ENCODE measurements at places on chromosomes 5 and 9. TPM values are rescaled to one million over a fixed set of nuclear protein-coding genes. Genes with fewer than 3 reads are reported as not detected.

GRCh38 chr9:123771690-123772089 lies 158.2 kb downstream of the DENND1A start:
- no peak for DNase-seq
- no peak overlapping the region for H3K27ac ChIP-seq
- no peaks in the 10 kb centered on the region for H3K36me3 ChIP-seq
- no peaks in the 10 kb centered on the region for H3K27me3 ChIP-seq
- H3K4me1 ChIP-seq: no peaks in the 10 kb centered on the region
- H3K4me3 ChIP-seq: no peak overlapping the region

- H3K4me1 ChIP-seq: peaks cover 9% of the 10 kb centered on the region
- H3K27me3 ChIP-seq: no peaks in the 10 kb centered on the region
- no peaks in the 10 kb centered on the region for H3K36me3 ChIP-seq
- no peak for DNase-seq
Observed at GRCh38 chr9:91177661-91178280, 183.9 kb downstream of the AUH start.

PCDHB9 gene
- not detected for polyA plus RNA-seq

DNA sequence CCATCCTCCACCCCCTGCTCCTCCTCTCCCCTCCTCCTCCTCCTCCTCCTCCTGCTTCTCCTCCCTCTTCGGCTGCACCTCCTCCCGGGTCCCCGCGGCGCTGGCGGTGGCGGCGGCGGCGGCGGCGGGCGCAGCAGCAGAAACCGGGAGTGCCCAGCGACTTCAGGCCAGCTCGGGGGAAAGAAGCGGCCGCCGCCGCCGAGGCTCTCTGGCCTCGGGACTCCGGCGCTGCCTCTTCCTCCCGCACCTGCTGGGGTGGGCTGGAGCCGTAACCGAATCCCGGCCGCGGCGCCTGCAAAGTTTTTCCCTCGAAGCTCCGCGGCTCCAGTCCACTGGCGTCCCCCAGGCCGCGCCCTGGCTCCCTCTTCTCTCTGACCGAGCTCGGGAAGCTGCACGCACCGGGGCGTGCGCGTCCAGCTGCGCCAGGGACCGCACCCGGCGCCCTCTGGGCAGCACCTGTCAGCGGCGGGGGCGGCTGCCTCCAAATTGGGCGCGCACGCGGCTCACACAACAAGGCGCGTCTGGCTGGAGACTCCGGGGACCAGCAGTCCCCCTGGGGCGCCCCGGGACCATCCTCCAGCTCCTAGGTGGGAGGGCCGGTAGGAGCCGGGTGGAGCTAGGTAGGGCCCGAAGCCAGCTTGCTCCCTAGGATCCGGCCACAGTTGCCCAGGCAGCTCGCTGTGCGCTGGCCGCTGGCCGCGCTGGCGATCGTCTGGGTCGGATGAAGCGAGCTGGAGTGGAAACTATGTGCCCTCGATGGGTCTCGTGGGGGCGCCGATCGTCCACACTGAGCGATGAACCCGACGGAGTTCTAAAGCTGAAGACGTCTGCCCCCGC lies at the start of gene MCTP1:
TSS of gene MCTP1 (minus strand) at position 523 of the 837 bp plus-strand sequence.
- no peak within 1 kb of the TSS for H3K4me3 ChIP-seq
- no peak within 1 kb of the TSS for H3K27ac ChIP-seq
- H3K4me1 ChIP-seq: peaks cover 13% of the 10 kb centered on the region
- peaks cover 41% of the 10 kb centered on the region for H3K27me3 ChIP-seq

- DNase-seq: no peak
- H3K27me3 ChIP-seq: peaks cover 10% of the 10 kb centered on the region
- H3K4me1 ChIP-seq: peaks cover 7% of the 10 kb centered on the region
- no peak overlapping the region for H3K4me3 ChIP-seq
- no peak overlapping the region for H3K27ac ChIP-seq
Observed at GRCh38 chr9:124779368-124780059, 2.6 kb downstream of the OLFML2A start.

DNA sequence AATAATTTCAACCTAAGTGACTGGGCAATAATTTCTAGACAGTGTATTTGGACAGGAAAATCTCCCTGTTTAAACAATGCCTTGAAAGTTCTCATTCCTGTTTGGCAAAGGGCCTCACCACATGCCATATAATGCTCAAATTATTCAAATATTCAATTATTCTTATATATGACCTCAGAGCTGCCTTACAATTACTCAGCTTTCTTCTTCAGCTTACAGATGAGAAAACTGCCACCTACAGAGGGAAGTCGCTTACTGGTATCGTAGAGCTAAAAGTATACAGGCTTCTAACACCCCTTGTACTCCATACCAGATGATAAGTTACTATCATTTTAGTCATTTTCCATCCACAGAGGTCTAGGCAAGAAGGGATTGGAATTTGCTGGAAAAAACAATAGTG lies 830.3 kb downstream of the BRINP1 start:
- no peak overlapping the region for H3K27ac ChIP-seq
- DNase-seq: no peak
- H3K36me3 ChIP-seq: no peaks in the 10 kb centered on the region
- no peak overlapping the region for H3K4me3 ChIP-seq
- no peaks in the 10 kb centered on the region for H3K4me1 ChIP-seq
- H3K27me3 ChIP-seq: no peaks in the 10 kb centered on the region

DNA sequence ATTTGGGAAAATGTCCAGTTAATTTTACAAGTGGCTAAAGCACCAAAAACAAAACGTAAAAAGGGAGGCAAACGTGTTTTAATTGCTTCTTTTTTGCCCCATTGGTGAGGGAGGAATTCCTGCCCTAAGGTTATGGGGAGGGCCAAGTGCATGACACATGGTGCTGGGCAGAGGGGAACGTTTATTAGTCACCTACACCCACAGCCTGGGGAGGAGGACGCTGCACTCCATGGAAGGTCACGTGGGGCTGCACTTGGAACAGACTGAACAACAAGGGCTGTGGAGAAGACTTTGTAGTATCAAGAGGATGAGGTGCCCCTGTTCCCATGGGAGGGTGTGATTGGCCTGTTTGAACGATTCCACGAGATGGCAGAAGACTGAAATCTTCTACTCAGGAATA lies 13.7 kb upstream of the ADAMTS16 start:
- no peaks in the 10 kb centered on the region for H3K36me3 ChIP-seq
- no peaks in the 10 kb centered on the region for H3K4me1 ChIP-seq
- H3K4me3 ChIP-seq: no peak overlapping the region
- H3K27ac ChIP-seq: no peak overlapping the region

ZBED3 gene
- 0.20 TPM for polyA plus RNA-seq

PNPLA7 gene
- 2.5 TPM for polyA plus RNA-seq

GNAQ gene
- polyA plus RNA-seq: 20.5 TPM

DNA sequence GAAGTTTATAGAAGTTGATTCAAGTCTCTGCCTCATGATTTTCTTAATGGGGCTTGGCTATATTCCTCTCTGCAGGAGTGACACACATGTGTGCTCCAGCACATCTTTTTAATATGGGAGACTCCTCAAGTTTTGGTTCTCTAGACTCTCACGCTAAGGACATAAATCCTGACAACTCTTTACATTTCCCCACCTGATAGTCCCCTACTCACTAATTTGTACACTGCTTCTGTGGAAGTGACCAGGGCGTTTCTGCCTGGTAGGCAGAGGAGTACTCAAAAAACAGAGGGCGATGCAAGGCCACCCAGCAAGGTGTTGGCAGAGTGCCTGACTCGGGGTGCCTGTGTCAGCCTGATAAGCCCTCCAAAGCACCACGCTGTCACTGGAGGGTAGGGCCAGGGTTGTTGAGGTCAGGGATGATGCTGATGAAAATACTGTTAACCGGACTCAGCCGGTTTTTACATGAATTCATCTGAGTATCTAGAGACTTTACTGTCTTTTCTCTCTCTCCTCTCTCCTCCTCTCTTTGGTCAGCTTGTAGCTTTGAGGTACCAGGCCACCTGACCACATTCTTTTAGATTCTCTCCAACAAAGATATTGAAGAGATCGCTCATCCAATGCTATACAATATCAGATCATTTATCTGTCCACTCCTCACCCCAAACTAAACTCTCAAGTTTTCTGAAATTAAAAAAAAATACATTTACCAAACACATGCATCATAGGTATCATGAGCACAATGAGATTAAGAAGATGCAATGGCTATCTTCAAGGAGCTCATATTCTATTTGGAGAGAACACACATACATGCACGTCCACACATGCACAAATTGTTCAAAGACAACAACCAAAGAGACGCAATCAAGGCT lies 205.2 kb downstream of the PIK3R1 start:
- H3K4me1 ChIP-seq: peaks cover 10% of the 10 kb centered on the region
- no peaks in the 10 kb centered on the region for H3K36me3 ChIP-seq
- no peak overlapping the region for H3K4me3 ChIP-seq
- no peak for DNase-seq

ACTBL2 gene
- polyA plus RNA-seq: not detected

CFAP157 gene
- 0.33 TPM for polyA plus RNA-seq

DNA sequence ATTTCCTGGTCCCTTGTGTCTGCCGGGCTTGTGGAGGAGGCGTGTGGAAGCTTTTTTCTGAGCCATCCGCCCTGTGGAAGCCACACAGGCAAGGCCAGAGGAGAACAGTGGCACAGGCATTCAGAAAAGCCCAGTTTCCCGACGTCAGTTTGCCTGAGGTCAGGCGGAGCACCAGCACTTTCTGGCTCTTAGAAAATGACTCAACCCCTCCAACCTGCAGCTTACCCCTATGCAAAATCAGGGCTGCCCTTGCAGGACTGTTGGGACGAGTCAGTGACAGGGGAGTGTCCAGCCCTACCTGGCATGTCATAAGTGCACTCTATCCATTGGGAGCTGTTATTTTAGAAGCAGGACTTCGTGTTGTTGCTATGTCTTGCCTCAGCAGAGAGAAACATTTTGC lies 216.0 kb downstream of the NR3C1 start:
- no peaks in the 10 kb centered on the region for H3K36me3 ChIP-seq
- DNase-seq: no peak
- H3K4me3 ChIP-seq: no peak overlapping the region
- no peaks in the 10 kb centered on the region for H3K27me3 ChIP-seq
- no peak overlapping the region for H3K27ac ChIP-seq

DNA sequence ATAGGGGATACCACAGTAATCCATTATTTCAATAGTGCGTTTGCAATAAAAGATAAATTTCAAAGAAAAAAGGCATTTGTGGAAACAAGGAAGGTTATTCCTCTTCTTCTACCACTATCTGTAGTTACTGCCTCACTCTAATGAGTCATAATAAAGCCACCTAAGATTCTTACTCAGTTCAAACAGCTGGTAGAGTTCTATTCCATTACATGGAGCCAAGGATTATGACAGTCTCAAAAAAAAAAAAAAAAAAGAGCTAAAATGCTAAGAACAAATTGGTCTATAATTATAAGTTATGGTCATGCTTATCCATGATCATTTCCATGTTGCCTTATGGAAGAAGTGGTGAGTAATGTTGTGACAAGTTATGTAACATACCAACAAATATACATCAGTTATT lies 46.3 kb downstream of the DENND1A start:
- no peaks in the 10 kb centered on the region for H3K36me3 ChIP-seq
- no peak overlapping the region for H3K27ac ChIP-seq
- DNase-seq: no peak
- H3K4me1 ChIP-seq: no peaks in the 10 kb centered on the region
- H3K27me3 ChIP-seq: no peaks in the 10 kb centered on the region

GRCh38 chr5:54900984-54901725 lies 84.2 kb downstream of the ESM1 start:
- H3K27ac ChIP-seq: no peak overlapping the region
- peaks cover 39% of the 10 kb centered on the region for H3K27me3 ChIP-seq
- no peak overlapping the region for H3K4me3 ChIP-seq

MARCOL gene
- not detected for polyA plus RNA-seq

- H3K27me3 ChIP-seq: no peaks in the 10 kb centered on the region
- H3K36me3 ChIP-seq: peaks cover 81% of the 10 kb centered on the region
- DNase-seq: no peak
- H3K27ac ChIP-seq: no peak overlapping the region
- peaks cover 14% of the 10 kb centered on the region for H3K4me1 ChIP-seq
Observed at GRCh38 chr9:108911820-108912219, 22.1 kb downstream of the ELP1 start.

WDR38 gene
- polyA plus RNA-seq: not detected

SKP2 gene
- 22.4 TPM for polyA plus RNA-seq

NR6A1 gene
- not detected for polyA plus RNA-seq

DNA sequence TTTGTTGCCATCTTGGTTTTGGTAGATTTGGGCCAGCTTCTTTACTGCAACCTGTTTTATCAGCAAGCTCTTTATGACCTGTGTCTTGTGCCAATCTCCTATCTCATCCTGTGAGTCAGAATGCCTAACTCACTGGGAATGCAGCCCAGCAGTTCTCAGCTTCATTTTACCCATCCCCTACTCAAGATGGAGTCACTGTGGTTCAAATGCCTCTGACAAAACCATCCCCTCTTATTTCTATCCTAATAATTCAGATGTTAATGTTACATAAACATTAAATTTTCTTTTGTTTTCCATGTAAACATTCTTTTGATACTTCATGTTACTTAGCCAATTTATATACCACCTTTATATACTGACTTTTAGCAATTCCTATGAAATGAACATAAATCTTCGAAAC lies 746.3 kb downstream of the CDH18 start:
- DNase-seq: no peak
- H3K4me3 ChIP-seq: no peak overlapping the region
- no peak overlapping the region for H3K27ac ChIP-seq
- no peaks in the 10 kb centered on the region for H3K36me3 ChIP-seq

TDRD7 gene
- polyA plus RNA-seq: 8.2 TPM

GRCh38 chr5:143749581-143750205 lies 62.3 kb upstream of the HMHB1 start:
- no peak overlapping the region for H3K27ac ChIP-seq
- H3K4me1 ChIP-seq: no peaks in the 10 kb centered on the region
- no peak overlapping the region for H3K4me3 ChIP-seq
- no peak for DNase-seq

- DNase-seq: no peak
- H3K4me3 ChIP-seq: no peak overlapping the region
- peaks cover 3% of the 10 kb centered on the region for H3K27me3 ChIP-seq
- H3K27ac ChIP-seq: no peak overlapping the region
Observed at GRCh38 chr9:35871545-35871944, 1.3 kb upstream of the OR13J1 start.

GRCh38 chr9:76904661-76905457 lies 1.1 kb downstream of the PRUNE2 start:
- no peaks in the 10 kb centered on the region for H3K4me1 ChIP-seq
- H3K4me3 ChIP-seq: no peak overlapping the region
- no peak overlapping the region for H3K27ac ChIP-seq
- H3K27me3 ChIP-seq: peaks cover 18% of the 10 kb centered on the region

Data from CD4-positive, CD25-positive, alpha-beta regulatory T cell (primary cell).